Nephron progenitor cell (in vitro differentiated cells): ENCODE measurements at places on chromosomes 12 and 14.

DNA sequence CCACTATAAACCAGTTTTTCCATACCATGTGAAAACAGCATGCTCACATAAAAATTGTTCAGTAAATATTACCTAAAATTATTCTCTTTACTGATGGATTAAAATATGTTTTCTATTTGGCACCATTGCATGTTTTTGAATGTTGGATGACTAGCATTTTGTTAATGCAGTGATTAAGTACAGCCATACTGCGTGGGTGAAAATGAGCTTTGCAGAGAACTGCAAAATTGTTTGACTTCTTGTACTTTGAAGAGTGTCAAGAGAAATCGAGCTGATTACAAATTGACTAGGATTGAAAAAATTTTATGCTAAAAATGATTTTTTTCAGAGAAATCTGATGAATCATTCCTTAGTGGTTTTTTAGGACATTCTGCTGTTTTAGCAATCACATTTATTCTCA is 452.9 kb downstream of the RPL10L start:
- no peaks in the 10 kb centered on the region for H3K36me3 ChIP-seq
- H3K27ac ChIP-seq, result no peak overlapping the region

GRCh38 chr12:65279369-65280112 is 1.1 kb downstream of the MSRB3 start:
- peaks cover 19% of the 10 kb centered on the region for H3K4me1 ChIP-seq
- peaks cover 11% of the 10 kb centered on the region for H3K27me3 ChIP-seq
- peak overlapping the region; percentile 81 for H3K4me3 ChIP-seq
- DNase-seq, result no peak
- H3K27ac ChIP-seq, result no peak overlapping the region
- H3K36me3 ChIP-seq, result no peaks in the 10 kb centered on the region

- H3K27me3 ChIP-seq, result no peaks in the 10 kb centered on the region
- peaks cover 10% of the 10 kb centered on the region for H3K4me1 ChIP-seq
- no peak overlapping the region for H3K4me3 ChIP-seq
- no peak overlapping the region for H3K27ac ChIP-seq
Observed at GRCh38 chr12:19453961-19454360, 14.7 kb downstream of the AEBP2 start.

DNA sequence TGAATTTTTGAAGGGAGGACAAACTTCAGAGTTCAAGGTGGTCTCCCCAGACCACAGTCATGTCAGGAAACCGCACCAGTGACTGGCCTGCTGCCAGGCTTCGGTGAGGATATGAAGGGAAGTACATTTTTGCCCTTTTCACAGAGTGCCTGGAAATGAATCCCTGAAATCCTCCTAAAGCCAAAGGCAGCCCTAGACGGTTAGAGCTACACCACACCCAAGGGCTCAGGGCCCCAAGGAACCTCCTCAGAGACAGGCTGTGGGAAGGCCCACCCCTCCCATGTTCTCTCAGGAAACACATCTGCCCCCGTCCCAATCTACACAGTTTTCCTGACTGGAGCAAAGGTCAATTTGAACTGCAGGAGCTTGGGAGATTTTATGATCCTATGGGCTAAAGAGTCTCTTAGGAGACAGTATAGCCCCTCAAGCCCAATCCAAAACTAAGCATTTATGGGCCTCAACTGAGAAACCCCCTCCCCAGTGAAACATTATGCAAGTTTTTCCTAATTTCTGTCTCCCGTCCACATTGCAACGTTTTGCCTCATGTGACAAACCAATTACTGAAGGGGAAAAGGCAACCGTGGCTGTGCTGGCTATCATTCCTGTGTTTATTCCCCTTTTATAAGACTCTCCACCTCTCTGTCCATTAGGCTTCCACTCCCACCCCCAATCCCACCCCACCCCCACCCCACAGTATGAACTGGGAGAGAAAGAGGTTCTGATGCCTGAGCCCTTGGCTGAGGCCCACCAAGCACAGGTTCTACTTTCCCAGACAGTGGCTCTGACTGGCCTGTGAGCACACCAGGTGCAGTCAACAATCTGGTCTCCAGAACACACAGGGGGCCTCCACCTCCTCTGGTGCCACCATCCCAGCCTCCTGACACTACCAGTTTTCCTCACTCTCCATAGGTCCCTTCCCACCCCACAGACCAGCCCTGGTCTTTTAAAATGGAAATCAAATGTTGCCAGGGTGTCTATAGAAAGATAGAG is 9.6 kb upstream of the RNASE1 start:
- peaks cover 6% of the 10 kb centered on the region for H3K27me3 ChIP-seq

- peaks cover 31% of the 10 kb centered on the region for H3K4me1 ChIP-seq
- peaks cover 41% of the 10 kb centered on the region for H3K27me3 ChIP-seq
Observed at GRCh38 chr12:5434647-5435560, 3.0 kb downstream of the NTF3 start.

GRCh38 chr14:64943556-64943955 is 1.0 kb upstream of the GPX2 start:
- H3K4me3 ChIP-seq, result no peak overlapping the region
- no peak overlapping the region for H3K27ac ChIP-seq
- peaks cover 4% of the 10 kb centered on the region for H3K27me3 ChIP-seq
- DNase-seq, result no peak
- H3K4me1 ChIP-seq, result peaks cover 30% of the 10 kb centered on the region
- peaks cover 25% of the 10 kb centered on the region for H3K36me3 ChIP-seq

DNA sequence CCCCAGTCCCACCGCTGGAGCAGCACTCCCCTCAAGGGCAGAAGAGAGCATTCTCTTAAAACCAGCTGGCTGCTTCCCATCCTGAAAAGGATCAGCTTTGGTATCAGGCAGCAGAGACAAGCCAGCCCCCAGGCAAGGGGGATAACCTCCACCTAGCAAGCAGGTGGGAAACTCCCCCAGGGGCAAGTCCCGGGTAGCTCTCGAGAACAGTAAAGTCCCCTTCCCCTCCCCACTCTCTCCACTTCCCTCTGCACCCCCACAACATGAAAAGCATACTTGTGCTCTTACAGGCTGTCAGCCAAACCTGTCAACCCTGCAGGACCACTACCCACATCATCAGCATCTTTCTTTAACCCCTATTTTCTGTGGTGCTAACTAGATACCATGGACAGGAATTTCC is 254.0 kb downstream of the NTF3 start:
- no peaks in the 10 kb centered on the region for H3K36me3 ChIP-seq
- no peaks in the 10 kb centered on the region for H3K4me1 ChIP-seq
- H3K27me3 ChIP-seq, result peaks cover 20% of the 10 kb centered on the region
- no peak overlapping the region for H3K4me3 ChIP-seq

DNA sequence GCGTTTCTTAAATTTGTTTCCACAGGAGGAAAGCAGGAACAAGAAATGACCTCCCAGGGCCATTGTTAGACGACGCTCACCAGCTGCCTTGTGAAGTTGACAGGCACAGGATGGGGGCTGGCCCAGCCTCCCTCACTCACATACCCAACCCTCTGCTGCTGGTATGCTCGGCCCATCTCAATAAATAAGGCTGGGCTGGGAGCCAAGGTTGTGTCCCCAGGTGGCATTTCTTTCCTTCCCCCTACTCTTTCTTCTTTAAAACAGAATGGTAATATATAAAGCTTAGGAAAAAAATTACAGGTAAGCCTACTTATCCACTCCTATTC is 93.0 kb downstream of the ACTN1 start:
- H3K36me3 ChIP-seq, result peaks cover 56% of the 10 kb centered on the region
- no peak overlapping the region for H3K4me3 ChIP-seq
- no peak overlapping the region for H3K27ac ChIP-seq
- H3K4me1 ChIP-seq, result no peaks in the 10 kb centered on the region

DNA sequence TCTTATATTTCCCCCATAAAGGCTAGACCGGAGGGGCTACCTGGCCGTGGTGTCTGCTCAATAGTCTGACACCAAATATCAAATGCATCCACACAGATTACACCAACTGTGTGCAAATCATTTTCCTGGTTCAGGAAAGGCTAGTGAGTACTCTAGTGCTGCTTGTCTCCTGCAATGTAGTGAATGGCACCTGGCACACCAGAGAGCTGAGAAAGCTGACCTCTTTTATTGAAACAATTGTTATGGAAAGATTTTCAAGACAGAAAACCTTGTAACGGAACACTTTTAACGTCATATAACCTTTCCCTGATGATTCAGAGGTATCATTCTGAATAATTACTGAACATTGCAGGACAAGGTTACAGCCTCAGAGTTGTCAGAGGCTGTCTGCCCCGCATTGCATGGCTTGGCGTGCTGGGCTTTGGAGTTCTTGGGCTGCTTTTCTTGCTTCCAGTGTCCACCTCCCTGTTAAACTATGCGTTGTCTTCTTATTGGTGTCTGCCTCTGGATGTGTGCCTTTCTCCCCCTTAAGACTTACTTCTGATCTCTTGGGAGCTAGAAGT is 40.7 kb upstream of the HDAC7 start:
- H3K27me3 ChIP-seq, result peaks cover 22% of the 10 kb centered on the region
- DNase-seq, result no peak
- H3K36me3 ChIP-seq, result no peaks in the 10 kb centered on the region
- no peak overlapping the region for H3K4me3 ChIP-seq
- no peak overlapping the region for H3K27ac ChIP-seq

GRCh38 chr14:65926935-65927700 is 514.6 kb downstream of the FUT8 start:
- peaks cover 26% of the 10 kb centered on the region for H3K27me3 ChIP-seq
- H3K4me1 ChIP-seq, result peaks cover 54% of the 10 kb centered on the region
- no peaks in the 10 kb centered on the region for H3K36me3 ChIP-seq
- H3K4me3 ChIP-seq, result no peak overlapping the region
- H3K27ac ChIP-seq, result no peak overlapping the region

- no peak overlapping the region for H3K4me3 ChIP-seq
- no peaks in the 10 kb centered on the region for H3K27me3 ChIP-seq
- no peak for DNase-seq
- peaks cover 7% of the 10 kb centered on the region for H3K4me1 ChIP-seq
- no peaks in the 10 kb centered on the region for H3K36me3 ChIP-seq
- no peak overlapping the region for H3K27ac ChIP-seq
Observed at GRCh38 chr12:78146365-78146772, 315.7 kb downstream of the NAV3 start.

DNA sequence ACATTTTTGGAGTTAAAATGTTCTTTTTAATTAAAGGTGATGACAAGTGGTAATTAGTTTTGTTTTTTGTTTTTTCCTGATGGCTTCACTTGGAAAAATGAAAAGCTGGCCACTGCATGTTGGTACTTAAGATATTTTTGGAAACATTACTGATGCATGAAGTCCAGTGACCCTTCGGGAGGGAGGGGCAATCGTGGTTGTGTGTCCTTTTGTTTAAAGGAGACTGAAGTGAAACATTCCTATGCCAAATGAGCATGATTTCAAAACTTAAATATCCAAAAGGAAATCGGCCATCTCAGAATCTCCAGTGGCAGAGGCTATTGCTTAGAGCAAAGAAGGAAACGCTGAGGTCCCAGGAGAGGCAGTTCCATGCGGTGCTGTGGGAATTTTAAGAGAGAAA is 20.1 kb downstream of the LTBP2 start:
- no peak for DNase-seq
- H3K27me3 ChIP-seq, result peaks cover 9% of the 10 kb centered on the region
- H3K27ac ChIP-seq, result no peak overlapping the region
- no peak overlapping the region for H3K4me3 ChIP-seq

GRCh38 chr14:35390577-35391387 is 13.8 kb downstream of the NFKBIA start:
- no peak for DNase-seq
- H3K4me1 ChIP-seq, result peaks cover 22% of the 10 kb centered on the region
- H3K27me3 ChIP-seq, result peaks cover 14% of the 10 kb centered on the region
- H3K27ac ChIP-seq, result no peak overlapping the region

- peaks cover 31% of the 10 kb centered on the region for H3K4me1 ChIP-seq
- DNase-seq, result peak; percentile 24
- peak overlapping the region; percentile 33 for H3K4me3 ChIP-seq
Observed at GRCh38 chr14:61470261-61470960, 149.0 kb downstream of the PRKCH start.

DNA sequence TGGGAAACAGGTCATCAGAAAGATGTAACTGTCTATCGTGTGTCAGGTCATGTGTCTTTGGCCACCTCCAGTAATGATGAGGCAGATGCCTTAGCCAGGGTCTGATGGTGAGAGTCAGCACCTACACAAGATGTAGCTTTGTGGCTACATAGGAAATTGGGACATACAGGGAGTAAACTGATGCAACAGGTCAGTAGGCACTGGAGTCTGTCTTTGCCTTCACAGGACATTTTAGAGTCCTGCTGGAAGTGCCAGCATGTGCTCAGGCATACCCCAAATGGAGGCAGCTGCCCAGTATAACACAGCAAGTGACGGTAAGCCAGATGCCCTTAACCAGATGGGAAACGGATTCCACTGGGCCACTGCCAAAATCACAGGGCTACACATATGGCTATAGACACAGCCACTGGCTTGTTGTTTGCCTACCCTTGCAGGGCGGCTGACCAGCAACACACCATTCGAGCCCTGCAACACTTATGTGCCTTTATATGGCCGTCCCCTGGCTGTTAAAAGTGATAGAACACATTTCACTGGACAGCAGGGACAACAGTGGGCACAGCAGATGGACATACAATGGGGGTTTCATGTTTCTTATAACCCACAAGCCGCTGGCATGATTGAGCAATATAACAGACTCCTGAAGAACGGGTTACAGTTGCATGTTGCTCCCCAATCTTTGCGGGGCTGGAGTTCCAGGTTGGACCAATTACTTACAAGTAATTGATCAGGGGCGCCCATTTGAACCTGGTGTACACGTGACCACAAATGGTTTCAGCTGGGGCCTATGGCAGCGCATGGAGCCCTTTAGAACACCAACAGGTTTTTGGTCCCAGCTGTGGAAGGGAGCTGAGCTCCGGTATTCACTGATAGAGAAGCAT is 12.9 kb upstream of the RNASE12 start:
- no peak overlapping the region for H3K27ac ChIP-seq
- H3K4me3 ChIP-seq, result no peak overlapping the region
- no peaks in the 10 kb centered on the region for H3K36me3 ChIP-seq
- no peaks in the 10 kb centered on the region for H3K4me1 ChIP-seq
- no peak for DNase-seq

DNA sequence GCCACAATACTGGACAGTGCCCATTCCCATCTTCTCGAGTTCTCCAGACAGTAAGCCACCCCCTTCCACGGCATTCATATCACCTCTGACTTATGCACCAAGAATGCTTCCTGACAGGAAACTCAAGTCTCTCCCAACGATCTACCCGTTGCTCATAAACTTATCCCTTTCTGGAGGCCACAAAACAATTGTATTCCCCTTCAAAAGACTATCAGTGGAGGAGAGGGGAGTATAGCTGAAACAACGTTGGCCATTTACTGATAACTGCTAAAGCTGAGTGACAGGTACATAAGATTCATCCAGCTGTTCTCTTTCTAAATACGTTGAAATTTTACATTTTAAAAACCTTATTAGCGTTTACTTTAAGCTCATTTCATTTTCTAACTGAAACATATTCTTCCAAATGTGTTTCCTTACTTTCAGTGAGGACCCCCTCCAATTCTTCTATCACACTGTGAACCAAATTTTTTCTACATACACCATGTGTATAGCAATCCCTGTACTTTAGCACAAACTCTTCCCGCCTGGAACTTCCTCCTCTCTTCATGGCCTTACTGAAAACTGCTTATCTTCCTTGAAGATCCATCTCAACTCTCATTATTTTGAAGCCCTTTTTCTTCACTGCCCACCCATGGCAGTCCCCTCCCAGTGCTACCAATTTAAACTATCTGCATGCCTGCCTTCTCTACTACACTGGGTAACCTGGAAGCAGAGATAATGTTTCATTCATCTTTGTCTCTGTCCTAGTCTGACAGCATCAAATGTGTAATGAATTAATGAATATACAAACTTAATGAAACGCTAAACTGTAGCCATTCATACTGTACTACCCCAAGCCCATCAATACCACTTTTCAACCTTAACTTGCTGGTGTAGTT is 28.8 kb downstream of the ATXN2 start:
- H3K27me3 ChIP-seq, result no peaks in the 10 kb centered on the region
- H3K36me3 ChIP-seq, result peaks cover 15% of the 10 kb centered on the region
- peaks cover 37% of the 10 kb centered on the region for H3K4me1 ChIP-seq
- peak overlapping the region; percentile 20 for H3K27ac ChIP-seq
- DNase-seq, result no peak
